Fibroblast of the aortic adventitia (primary cell): ENCODE measurements at places on chromosomes 12 and 14. TPM values are rescaled to one million over a fixed set of nuclear protein-coding genes. Genes with fewer than 3 reads are reported as not detected.
A peak's percentile ranks its signal among the peaks of the same experiment; 100 is the strongest.

The HOXC9 gene
- total RNA-seq, result 0.65 TPM in 1 of 2 replicates, not detected in the other

DNA sequence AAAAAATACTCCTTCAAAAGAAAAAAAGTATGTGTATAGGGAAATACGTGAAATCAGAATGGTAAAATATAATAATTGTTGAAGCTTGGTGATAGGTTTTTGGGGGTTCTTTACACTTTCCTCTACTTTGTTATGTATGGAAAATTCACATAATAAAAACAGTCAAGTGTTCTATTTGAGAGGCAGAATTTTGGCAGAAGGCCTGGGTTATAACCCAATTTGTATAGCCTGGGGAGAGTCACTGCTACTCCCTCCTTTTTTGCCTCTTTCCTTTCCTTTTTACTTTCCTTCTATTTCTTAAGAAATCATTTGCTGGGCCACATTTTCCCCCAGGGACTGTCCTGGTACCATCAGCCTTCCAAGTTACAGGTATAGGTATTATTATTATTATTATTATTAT, 105.7 kb downstream of the CRADD start:
- no peak for DNase-seq

The HOXC6 gene
- total RNA-seq, result 0.09 and 0.90 TPM in 2 replicates

GRCh38 chr14:101721951-101722661, 39.4 kb upstream of the PPP2R5C start:
- DNase-seq, result no peak

DNA sequence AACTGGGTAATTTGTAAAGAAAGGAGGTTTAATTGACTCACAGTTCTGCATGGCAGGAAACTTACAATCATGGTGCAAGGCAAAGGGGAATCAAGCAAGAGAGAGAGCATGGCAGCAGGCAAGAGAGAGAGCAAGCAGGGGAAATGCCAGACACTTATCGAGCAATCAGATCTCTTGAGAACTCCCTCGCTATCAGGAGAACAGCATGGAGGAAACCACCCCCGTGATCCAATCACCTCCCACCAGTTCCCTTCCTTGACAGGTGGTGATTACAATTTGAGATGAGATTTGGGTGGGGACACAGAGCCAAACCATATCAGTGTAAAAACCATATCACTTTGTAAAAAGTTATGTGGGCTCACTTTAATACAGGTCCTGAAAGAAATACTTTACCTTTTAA, 56.4 kb upstream of the NEDD1 start:
- no peak for DNase-seq

DNA sequence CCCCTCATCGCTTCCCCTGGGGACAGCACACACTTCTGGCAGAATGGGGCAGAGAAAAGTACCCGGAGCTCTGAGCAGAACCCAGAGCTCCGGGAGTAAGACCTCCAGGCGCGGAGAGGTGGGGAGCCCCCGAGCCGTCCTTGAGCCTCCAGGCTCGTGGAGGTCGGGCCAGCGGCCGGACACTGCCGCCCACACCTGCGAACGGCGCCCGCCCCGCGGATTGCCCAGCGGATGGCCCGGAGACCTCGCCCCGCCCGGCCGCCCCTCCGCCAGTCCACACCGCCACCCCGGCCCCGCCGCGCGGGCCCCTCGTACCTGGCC, 344 bp downstream of the SPTLC2 start:
- no peak for DNase-seq

- no peak for DNase-seq
These were observed 31.0 kb downstream of the SAMD4A start for GRCh38 chr14:54597795-54598443.

DNA sequence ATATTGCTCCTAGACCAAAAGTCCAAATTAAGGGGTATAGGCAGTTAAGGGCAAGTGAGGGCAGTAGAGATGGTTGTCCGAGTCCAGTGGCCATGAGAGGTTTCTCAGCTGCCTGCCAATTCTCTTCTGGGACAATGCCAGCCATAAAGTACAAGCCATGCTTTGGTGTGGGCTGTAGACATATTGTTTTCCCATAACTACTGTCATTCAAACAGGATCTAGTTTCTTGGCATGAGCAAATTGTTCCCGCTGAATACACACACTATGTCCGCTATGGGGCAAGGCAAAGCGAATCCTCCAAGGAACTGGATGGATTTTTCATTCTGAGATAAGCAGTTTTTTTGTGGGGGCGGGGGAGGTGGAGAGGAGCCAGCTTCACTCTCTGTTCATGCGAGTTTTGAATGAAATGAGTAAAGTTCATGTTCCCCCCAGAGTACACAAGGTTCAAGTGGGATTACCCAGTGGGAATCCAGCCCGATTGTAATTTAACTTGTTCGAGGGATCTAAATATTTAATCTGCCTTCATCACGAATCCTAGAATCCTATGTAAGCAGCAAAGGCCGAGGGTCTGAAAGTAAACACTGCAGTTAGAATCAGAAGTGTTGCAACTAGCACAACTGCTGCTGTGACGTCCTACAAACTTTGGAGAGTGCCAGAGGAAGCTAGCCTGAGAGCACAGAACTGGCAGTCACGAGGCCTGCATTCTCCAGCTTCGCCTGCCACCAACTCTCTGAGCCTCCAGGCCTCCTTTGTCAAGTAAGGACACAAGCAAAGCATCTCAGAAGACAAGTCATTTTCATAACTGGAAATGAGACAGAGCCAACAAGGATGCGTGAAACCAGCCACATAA, 137.0 kb downstream of the CRADD start:
- peak; percentile 94 for DNase-seq

The ASB8 gene
- 29.7 and 32.8 TPM in 2 replicates for total RNA-seq

- DNase-seq, result no peak
These were observed 26.2 kb upstream of the LRRK2 start for GRCh38 chr12:40198601-40199000.

- DNase-seq, result no peak
These were observed 73.2 kb upstream of the VRK1 start for GRCh38 chr14:96723946-96724345.

The RERG gene
- not detected in 2 replicates for total RNA-seq

DNA sequence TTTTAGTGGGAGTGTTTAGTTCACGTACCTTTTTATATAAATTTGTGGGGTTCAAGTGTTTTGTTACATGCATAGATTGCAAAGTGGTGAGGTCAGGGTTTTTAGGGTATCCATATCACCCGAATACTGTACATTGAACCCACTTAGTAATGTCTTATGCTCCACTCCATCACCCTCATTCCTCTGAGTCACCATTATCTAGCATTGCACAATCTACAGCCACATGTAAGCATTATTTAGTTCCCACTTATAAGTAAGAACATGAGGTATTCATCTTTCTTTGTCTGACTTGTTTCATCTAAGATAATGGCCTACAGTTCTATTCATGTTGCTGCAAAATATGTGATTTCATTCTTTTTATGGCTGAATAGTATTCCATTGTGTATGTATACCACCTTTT, 583.7 kb upstream of the LRFN5 start:
- DNase-seq, result no peak

The LALBA gene
- not detected in 2 replicates for total RNA-seq

DNA sequence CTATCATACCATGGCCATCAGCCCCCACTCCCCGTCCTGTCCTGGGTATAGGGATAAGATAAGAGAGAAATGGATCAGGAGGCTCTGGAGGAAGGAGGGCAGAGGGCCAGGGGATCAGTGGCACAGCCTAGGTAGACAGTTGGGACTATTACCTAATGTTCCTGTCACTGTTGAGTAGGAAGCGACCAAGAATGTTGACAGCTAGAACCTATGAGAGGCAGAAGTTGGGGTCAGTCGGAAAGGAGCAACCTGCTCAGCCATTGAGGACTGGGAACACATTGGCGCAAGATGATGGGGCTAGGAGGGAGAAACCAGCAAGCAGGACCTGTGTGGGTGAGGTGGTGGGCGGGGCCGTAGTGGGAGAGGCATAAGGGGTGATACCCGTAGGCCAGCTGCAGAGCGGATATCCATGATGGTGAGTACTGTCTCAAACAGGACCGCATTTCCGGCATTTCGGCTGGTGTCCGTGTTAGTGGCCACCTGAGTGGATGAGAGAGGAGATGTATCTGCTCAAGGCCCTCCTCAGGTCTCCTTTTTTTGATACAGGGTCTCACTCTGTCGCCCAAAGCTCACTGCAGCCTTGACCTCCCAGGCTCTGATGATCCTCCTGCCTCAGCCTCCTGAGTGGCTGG, 3.3 kb downstream of the AP1G2 start:
- DNase-seq, result no peak

The MTA1 gene
- total RNA-seq, result 43.0 and 44.4 TPM in 2 replicates
